Fibroblast of mammary gland (primary cell): ENCODE measurements at places on chromosomes 2 and 18.
A peak's percentile ranks its signal among the peaks of the same experiment; 100 is the strongest.

- DNase-seq, result no peak
These were observed 137.5 kb downstream of the INO80D start for GRCh38 chr2:205948496-205948837.

GRCh38 chr2:136059036-136059472 lies 58.9 kb downstream of the CXCR4 start:
- no peak for DNase-seq

GRCh38 chr2:126664234-126664633 lies 8.3 kb downstream of the GYPC start:
- DNase-seq, result no peak

DNA sequence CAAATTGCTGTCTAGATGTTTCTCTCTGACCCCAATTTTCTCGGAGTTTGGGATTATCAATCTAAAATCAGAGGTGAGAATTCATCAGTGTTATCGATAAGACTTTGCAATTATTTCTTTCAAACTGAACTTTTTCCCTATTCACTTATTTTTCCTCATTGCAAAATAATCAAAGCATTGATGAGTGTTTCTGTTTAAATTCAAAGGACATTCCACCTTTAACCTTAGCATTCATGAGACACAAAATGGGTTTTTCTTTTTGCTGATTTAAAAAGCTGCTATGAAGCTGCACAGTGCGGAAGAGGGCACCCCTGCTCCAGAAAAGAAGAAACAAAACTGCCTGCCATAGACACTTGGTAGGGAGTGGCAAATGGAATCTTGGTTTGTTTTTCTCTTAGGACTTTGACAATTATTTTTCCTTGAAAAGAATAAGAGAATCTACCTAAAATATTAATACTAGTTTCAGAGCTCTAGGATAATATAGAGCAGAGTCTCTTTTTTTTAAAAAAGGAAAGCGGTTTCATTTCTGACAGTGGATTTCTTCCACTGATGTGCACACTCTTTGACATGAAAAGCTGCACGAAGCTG lies 203.4 kb downstream of the TGIF1 start:
- DNase-seq, result no peak

GRCh38 chr18:59218018-59218417 lies 1.9 kb upstream of the GRP start:
- no peak for DNase-seq

GRCh38 chr2:70942396-70943204 lies 6.9 kb downstream of the ATP6V1B1 start:
- DNase-seq, result peak; percentile 34

- peak; percentile 14 for DNase-seq
These were observed 230.2 kb upstream of the TNP1 start for GRCh38 chr2:217090024-217090473.

DNA sequence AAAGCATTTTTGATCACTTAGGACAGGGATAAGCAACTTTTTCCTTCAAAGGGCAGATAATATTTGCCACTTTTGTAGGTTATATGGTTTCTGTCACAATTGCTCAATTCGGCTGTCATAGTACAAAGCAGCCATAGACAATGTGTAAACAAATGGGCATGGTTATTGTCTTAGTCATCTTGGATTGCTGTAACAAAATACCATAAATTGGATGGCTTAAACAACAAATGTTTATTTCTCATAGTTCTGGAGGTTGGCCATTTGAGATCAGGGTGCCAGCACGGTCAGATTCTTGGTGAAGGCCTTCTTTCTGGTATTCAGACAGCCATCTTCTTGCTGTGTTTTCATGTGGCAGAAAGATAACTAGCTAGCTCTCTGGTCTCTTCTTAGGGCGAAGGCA lies 91.2 kb downstream of the TAF4B start:
- DNase-seq, result peak; percentile 21

GRCh38 chr2:16031058-16031847 lies 90.9 kb downstream of the MYCN start:
- DNase-seq, result no peak

DNA sequence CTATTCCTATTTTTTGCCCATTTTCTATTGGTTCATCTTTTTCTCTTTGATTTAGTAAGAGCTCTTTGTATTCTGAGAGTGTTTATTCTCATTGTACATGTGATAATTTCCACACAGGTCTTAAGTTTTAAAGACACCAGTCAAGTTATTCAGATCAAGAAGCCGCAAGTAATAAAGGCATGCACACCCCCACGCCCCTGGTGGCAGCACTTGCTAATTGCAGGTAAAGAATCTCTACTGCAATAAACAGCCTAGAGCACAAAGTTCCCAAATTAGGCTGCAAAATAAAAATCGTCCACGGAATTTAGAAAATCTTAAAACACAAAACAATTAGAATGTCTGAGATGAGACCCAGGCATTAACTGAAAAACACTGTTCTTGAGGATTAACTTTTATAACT lies 45.2 kb downstream of the ST3GAL5 start:
- DNase-seq, result peak; percentile 11

DNA sequence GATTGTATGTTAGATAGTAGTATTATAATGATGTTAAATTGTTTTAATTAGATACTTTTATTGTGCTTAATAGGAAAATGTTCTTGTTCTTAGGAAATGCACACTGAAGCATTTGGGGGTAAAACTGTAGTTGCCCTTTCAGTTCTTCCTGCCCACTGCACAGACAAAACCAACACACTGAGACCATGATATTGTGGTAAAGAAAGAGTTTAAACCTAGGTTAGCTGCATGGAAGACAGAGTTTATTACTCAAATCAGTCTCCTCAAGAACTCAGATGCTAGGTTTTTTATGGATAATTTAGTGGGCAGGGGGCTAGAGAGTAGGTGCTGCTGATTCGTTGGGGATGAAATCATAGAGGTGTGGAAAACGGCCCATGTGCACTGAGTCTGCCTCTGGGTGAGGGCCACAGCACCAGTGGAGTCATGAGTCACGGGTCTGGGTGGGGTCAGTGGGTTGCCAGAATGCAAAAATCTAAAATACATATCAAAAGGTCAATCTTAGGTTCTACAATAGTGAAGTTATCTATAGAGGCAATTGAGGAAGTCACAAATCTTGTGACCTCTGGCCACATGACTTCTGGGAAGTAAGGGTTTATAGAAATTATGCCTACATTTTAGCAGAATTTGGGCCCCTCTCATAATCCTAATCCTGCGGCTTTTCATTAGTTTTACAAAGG lies 283.4 kb upstream of the FBXO11 start:
- no peak for DNase-seq

DNA sequence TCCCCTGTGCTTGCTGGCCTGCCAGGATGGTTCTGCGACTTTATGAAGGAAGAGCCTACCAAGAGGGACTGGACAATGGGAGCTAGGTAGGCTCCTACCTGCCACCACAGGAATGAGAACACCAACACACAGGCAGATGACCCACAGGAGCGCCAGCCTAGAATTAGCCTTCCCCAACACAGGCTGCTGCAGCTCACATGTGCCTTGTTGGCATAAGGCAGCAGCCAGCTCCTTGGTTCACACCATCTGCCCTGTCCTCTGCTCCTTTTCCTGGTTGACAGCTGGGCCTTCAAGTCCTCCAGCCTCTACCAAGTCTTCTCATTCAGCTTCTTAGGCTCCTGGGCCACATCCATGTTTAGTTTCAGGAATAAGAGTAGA lies 705.4 kb upstream of the RAB6C start:
- DNase-seq, result no peak
